ENCODE measurements at places on chromosomes 11 and 22. TPM values are rescaled to one million over a fixed set of nuclear protein-coding genes. Genes with fewer than 3 reads are reported as not detected.

TMEM126A gene
- total RNA-seq = 15.6 TPM

GSTT2B gene
- total RNA-seq = 3.3 TPM

GPHA2 gene
- not detected for total RNA-seq

MS4A3 gene
- not detected for total RNA-seq

TMEM135 gene
- total RNA-seq = 57.3 TPM

INPPL1 gene
- total RNA-seq = 141 TPM

WNT7B gene
- total RNA-seq = not detected

KRTAP5-2 gene
- not detected for total RNA-seq

CAVIN3 gene
- 347 TPM for total RNA-seq

CHRM1 gene
- total RNA-seq = not detected

SH3BP1 gene
- total RNA-seq = 5.4 TPM

SMIM35 gene
- total RNA-seq = not detected

FOLR1 gene
- 0.24 TPM for total RNA-seq

HTR3B gene
- not detected for total RNA-seq

PGA5 gene
- 0.16 TPM for total RNA-seq

All from hair follicle dermal papilla cell (primary cell).